Prostate gland (tissue), 2 donors: ENCODE measurements at places on chromosomes 6 and 20. TPM values are rescaled to one million over a fixed set of nuclear protein-coding genes. Genes with fewer than 3 reads are reported as not detected.

The CASS4 gene
- 1.2 TPM for total RNA-seq

The PRL gene
- total RNA-seq: not detected

The SMIM28 gene
- not detected for total RNA-seq

The GNAS-AS1 gene
- 1.8 TPM for total RNA-seq

The TMEM74B gene
- total RNA-seq: 0.59 TPM

The TXLNB gene
- total RNA-seq: 0.32 TPM

The MYLK2 gene
- 0.27 TPM for total RNA-seq

DNA sequence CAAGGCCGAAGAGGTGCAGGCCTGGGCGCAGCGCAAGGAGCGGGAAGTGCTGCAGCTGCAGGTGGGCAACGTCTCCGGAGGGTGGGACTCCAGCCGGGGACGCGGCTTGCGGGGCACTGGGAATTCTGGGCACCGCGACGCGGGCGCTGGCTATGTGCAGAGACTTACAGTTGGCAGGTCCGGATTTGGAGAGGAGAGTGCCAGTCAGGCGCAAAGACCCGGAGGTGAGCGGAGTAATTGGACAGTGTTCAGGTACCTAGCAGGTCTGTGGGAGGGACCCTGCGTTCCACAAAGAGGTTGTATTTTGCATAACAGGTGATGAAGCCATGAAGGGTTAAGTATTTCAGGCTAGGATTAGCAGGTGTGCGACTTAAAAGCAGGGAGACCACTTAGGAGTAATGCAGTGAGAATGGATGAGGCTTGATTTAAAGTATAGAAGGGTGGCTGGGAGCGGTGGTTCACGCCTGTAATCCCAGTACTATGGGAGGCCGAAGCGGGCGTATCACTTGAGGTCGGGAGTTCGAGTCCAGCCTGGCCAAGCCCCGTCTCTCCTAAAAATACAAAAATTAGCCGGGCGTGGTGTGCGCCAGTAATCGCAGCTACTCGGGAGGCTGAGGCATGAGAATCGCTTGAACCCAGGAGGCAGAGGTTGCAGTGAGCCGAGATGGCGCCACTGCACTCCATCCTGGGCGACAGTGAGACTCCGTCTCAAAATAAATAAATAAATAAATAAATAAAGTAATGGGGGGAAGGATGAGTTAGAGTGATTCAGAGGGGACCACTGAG lies 1.0 kb downstream of the MRPS26 start:
- H3K27ac ChIP-seq: peak overlapping the region; percentile 90
- H3K27me3 ChIP-seq: no peaks in the 10 kb centered on the region
- H3K4me1 ChIP-seq: peaks cover 8% of the 10 kb centered on the region
- no peaks in the 10 kb centered on the region for H3K36me3 ChIP-seq
- DNase-seq: peak; percentile 24

GRCh38 chr20:3757268-3757667 lies 10.3 kb downstream of the ADISSP start:
- no peak overlapping the region for H3K4me3 ChIP-seq
- H3K27ac ChIP-seq: no peak overlapping the region
- H3K27me3 ChIP-seq: no peaks in the 10 kb centered on the region
- H3K4me1 ChIP-seq: no peaks in the 10 kb centered on the region

GRCh38 chr6:27684264-27685211 lies 211.6 kb upstream of the ZNF184 start:
- H3K4me3 ChIP-seq: no peak overlapping the region
- peaks cover 25% of the 10 kb centered on the region for H3K27me3 ChIP-seq
- H3K36me3 ChIP-seq: no peaks in the 10 kb centered on the region

DNA sequence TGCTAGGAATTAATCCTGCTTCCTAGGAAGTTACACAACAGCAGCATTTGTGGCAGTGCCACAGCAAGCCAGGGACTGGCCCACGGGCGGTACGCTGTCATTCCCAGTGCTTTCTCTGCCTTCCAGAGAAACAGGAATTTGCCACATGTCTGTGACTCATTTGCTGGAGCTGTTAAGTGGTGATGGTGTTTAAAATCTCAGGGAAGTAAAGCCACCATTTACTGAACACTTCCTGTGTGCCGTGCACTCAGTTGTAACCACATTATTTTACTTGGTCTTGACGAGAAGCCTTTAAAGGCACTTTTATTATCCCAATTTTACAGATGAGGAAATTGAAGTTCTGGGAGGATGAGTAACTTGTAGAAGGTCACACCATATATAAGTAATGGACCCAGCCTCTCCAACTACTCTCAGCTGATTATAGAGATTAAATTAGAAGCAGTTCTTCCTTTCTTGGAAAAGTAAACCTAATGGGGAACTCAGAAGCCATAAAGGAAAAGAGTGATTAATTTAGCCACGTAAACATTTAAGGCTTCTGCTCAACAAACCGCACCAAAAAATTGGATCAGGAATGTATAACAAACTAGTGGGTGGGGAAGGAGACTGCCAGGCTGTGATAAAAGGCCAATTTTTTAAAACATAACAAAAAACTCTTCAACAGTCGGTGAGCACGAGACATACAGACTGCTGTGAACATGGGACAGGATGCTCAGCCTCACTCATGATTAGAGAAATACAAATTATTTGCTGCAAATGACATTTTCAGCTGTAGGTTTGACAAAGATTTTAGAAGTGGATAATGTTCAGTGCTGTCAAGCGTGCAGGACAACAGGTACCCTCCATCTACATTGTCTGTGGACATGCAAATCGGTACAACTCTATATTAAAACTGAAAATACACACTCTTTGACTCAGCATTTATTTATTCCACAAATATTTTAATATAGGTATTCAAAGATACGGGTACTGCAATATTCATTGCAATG lies 311.2 kb downstream of the NRN1 start:
- H3K27me3 ChIP-seq: no peaks in the 10 kb centered on the region
- H3K27ac ChIP-seq: no peak overlapping the region
- DNase-seq: no peak
- no peaks in the 10 kb centered on the region for H3K36me3 ChIP-seq
- no peaks in the 10 kb centered on the region for H3K4me1 ChIP-seq

DNA sequence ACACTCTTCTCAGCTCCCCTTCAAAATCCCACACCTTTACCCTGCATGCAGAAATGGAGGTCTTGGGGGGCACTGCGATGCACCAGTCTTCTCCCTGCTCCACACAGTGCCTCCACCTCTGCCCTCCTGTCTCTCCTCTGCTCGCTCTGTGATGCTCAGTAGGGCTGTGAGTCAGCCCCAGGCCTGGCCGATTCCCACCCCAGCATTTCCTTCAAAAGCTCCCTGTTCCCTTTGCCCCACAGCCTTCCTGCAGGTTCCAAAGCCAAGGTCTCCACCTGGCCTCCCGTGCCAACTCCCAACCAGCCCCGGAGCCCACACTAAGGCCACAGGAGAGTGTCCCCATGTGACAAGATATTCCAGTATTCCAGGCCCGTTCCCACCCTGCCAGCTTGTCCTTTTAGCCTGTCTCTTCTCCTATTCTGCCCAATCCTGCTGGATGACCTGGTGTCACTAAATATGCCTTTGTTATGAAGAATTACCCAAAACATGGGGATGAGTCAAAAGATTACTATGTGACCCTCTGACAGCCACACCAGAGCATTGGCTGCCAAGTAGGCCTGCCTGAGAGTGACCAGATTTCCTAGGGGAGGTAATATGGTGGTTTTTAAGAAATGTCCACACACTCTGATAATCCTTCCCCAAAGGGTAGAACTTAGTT lies 118.9 kb upstream of the NXT1 start:
- DNase-seq: no peak
- H3K27ac ChIP-seq: no peak overlapping the region
- no peaks in the 10 kb centered on the region for H3K36me3 ChIP-seq
- H3K4me1 ChIP-seq: no peaks in the 10 kb centered on the region
- no peaks in the 10 kb centered on the region for H3K27me3 ChIP-seq

GRCh38 chr6:141809901-141810300 lies 322.8 kb upstream of the GJE1 start:
- no peaks in the 10 kb centered on the region for H3K4me1 ChIP-seq
- no peak overlapping the region for H3K27ac ChIP-seq
- DNase-seq: no peak

DNA sequence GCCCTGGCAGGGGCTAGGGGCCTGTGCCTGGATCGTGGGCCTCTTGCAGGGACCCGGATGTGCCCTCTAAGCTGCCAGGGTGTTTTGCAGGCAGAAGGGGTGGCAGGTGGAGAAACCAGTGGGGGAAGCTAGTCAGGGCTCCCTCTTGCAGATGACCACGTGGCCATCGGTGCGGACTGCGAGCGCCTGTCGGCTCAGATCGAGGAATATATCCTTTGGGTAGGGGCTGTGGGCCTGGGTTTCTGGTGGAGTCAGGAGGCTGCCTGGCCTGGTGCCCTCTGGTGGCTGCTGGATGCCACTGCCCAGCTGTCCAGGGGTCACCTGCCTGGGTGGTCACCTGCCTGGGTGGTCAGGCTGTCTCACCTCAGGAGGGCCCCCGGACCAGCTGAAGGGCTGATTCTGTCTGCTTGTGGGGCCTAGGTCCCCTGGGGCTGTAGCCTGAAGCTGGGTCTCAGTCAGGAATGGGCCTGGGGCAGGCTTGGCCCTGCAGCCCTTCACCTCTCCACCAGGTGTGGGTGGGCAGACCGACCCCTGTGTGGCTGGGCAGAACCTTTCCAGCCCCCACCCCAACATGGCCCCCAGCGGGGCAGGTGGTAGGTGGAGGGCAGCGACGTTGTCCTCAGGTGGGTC lies 6.7 kb downstream of the TCEA2 start:
- no peaks in the 10 kb centered on the region for H3K27me3 ChIP-seq
- no peak overlapping the region for H3K4me3 ChIP-seq
- no peaks in the 10 kb centered on the region for H3K4me1 ChIP-seq
- H3K36me3 ChIP-seq: no peaks in the 10 kb centered on the region
- H3K27ac ChIP-seq: no peak overlapping the region

- H3K4me1 ChIP-seq: no peaks in the 10 kb centered on the region
- no peak overlapping the region for H3K27ac ChIP-seq
- H3K27me3 ChIP-seq: no peaks in the 10 kb centered on the region
- H3K36me3 ChIP-seq: no peaks in the 10 kb centered on the region
- no peak overlapping the region for H3K4me3 ChIP-seq
- DNase-seq: peak; percentile 33
Measured at GRCh38 chr6:144185133-144185836, 35.0 kb downstream of the STX11 start.

GRCh38 chr20:8260837-8261251 lies 128.8 kb downstream of the PLCB1 start:
- no peaks in the 10 kb centered on the region for H3K36me3 ChIP-seq
- no peaks in the 10 kb centered on the region for H3K4me1 ChIP-seq
- no peak overlapping the region for H3K4me3 ChIP-seq
- no peak overlapping the region for H3K27ac ChIP-seq
- no peaks in the 10 kb centered on the region for H3K27me3 ChIP-seq

- no peaks in the 10 kb centered on the region for H3K4me1 ChIP-seq
- no peaks in the 10 kb centered on the region for H3K27me3 ChIP-seq
- no peak overlapping the region for H3K27ac ChIP-seq
- no peak overlapping the region for H3K4me3 ChIP-seq
- no peaks in the 10 kb centered on the region for H3K36me3 ChIP-seq
Measured at GRCh38 chr6:108441141-108441540, 119.6 kb upstream of the FOXO3 start.

- peaks cover 2% of the 10 kb centered on the region for H3K27me3 ChIP-seq
- H3K4me1 ChIP-seq: peaks cover 4% of the 10 kb centered on the region
- no peak overlapping the region for H3K27ac ChIP-seq
Measured at GRCh38 chr20:13223736-13224520, 2.9 kb downstream of the ISM1 start.

- no peaks in the 10 kb centered on the region for H3K27me3 ChIP-seq
- H3K27ac ChIP-seq: no peak overlapping the region
- H3K4me3 ChIP-seq: no peak overlapping the region
- H3K36me3 ChIP-seq: no peaks in the 10 kb centered on the region
- no peaks in the 10 kb centered on the region for H3K4me1 ChIP-seq
Measured at GRCh38 chr6:146990821-146991798, 213.1 kb upstream of the STXBP5 start.

DNA sequence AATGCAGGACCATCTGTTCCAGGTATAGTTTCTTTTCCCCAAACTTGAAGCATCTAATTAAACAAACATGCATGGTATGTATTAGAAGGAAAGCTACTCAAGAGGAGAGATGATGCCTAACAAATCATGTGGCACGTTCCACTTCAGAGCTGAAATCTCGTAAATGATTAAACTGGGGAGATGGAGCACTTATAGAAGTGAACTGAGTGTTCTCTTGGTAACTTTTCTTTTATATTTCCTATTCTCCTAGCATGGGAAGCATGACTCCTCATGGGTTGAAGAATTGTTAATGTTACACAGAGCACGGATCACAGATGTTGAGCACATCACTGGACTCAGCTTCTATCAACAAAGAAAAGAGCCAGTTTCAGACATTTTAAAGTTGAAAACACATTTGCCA lies 61.1 kb downstream of the CCN2 start:
- no peaks in the 10 kb centered on the region for H3K36me3 ChIP-seq
- H3K4me1 ChIP-seq: no peaks in the 10 kb centered on the region
- no peak overlapping the region for H3K4me3 ChIP-seq
- DNase-seq: no peak
- H3K27ac ChIP-seq: no peak overlapping the region
- no peaks in the 10 kb centered on the region for H3K27me3 ChIP-seq

GRCh38 chr6:166008441-166009369 lies 158.9 kb downstream of the TBXT start:
- no peak overlapping the region for H3K27ac ChIP-seq
- H3K4me1 ChIP-seq: no peaks in the 10 kb centered on the region
- no peak overlapping the region for H3K4me3 ChIP-seq
- H3K36me3 ChIP-seq: no peaks in the 10 kb centered on the region

DNA sequence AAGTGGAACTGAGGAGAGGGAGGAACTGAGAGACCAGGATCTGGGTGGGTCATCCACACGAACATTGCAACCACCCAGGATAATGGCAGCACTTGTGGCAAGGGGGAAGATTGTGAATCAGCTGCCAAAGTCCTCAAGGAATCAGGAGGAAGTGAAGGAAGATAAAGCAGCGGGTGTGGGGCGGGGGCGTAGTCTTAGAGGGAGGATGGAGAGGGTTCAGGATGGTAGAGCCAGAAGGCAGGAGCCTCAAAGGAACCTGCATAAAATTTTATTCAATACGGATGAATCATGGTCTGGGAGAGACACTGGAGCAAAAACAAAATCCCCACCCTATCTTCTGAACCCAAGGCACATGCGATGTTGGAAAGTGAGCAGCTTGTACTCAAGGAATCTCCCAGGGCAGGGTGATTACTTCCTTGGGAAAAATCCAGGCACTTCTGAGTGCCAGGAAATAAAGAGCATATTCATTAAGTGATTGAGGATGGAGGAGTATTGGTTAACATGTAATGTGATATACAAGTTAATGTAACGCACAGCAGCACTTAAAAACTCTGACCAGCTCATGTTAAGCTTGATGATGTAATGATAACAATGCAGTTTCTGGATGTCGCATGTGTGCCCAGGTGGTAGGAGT lies 82.0 kb upstream of the B3GAT2 start:
- H3K36me3 ChIP-seq: no peaks in the 10 kb centered on the region
- no peaks in the 10 kb centered on the region for H3K4me1 ChIP-seq
- DNase-seq: no peak
- no peak overlapping the region for H3K4me3 ChIP-seq
- H3K27ac ChIP-seq: no peak overlapping the region
